Trophoblast cell (in vitro differentiated cells and primary cell): ENCODE measurements at places on chromosomes 7 and 10.

- no peak for DNase-seq
Measured at GRCh38 chr7:96246919-96247318, 75.0 kb downstream of the SLC25A13 start.

- DNase-seq: no peak
Measured at GRCh38 chr10:1115607-1115955, 59.4 kb downstream of the WDR37 start.

- no peak for DNase-seq
Measured at GRCh38 chr7:240146-240676, 47.8 kb downstream of the FAM20C start.

DNA sequence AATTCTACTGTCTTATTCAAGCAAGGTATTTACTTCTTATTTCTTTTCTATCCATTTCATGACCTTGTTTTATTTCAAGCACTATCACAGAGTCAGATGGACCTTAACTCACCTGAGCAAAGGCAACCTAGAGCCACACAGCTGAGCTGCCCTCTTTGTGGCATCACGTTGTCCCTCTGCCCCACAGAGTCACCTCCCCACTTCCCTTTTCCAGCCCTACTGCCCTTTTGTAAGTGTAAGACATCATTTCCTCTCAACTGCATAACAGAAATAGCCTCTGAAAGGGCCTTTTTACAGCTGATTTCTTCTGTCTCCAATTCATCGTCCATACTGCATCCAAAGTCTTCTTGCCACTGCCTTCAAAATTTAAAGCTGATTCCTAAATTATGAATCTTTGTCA lies 946.0 kb downstream of the NRG3 start:
- no peak for DNase-seq

DNA sequence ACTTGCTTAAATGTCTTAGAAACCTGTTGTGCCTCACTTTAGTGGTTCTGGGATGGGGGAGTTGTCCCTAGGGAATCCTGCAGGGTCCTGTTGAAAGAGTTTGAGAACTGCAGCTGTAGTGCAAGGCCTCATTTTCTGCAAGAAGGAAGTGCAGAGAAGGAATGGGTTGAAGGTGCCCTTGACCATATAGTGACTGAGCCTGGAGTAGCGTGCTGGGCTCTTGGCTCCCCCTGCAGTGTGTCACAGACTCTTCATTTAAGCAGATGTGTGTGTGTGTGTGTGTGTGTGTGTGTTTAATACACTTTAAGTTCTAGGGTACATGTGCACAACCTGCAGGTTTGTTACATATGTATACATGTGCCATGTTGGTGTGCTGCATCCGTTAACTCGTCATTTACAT lies 92.2 kb downstream of the GRK5 start:
- no peak for DNase-seq

- no peak for DNase-seq
Measured at GRCh38 chr7:121305109-121305508, 23.7 kb upstream of the WNT16 start.

GRCh38 chr7:55140221-55140940 lies 121.6 kb downstream of the EGFR start:
- DNase-seq: no peak

DNA sequence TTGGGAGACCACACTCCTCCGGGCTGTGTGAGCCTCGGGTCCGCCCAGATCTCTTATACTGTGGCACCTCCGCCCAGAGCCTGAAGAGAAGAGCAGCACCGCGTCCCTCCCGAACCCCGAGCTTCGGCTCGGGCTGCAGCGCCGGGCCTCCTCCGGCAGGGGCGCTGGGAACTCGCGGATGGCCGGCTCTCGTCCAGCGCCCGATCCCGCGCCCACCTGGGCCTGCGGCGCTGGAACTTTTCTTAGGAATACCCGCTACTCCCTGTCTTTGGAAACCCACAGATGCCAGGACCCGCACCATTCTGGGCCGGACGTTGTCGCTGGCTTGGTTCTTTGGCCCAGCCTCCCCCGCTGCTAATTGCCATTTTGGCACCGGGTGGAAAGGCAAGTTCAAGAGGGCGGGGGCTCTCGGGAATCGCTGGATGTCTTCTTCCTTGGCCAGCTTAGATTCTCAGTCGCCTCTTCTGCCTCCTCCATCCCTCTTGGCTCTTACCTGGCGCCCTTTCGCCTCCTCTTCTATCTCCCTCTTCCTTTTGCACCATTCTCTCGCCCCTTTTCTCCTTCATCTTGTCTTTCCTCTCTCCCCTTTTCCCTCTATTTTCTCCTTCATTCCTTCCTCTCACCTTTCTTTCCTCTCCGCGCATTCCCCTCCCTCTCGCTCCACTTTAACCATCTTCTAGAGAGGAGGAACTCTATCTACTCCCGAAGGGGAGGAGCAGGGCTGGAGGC lies 2.1 kb upstream of the SORCS3 start:
- DNase-seq: no peak

DNA sequence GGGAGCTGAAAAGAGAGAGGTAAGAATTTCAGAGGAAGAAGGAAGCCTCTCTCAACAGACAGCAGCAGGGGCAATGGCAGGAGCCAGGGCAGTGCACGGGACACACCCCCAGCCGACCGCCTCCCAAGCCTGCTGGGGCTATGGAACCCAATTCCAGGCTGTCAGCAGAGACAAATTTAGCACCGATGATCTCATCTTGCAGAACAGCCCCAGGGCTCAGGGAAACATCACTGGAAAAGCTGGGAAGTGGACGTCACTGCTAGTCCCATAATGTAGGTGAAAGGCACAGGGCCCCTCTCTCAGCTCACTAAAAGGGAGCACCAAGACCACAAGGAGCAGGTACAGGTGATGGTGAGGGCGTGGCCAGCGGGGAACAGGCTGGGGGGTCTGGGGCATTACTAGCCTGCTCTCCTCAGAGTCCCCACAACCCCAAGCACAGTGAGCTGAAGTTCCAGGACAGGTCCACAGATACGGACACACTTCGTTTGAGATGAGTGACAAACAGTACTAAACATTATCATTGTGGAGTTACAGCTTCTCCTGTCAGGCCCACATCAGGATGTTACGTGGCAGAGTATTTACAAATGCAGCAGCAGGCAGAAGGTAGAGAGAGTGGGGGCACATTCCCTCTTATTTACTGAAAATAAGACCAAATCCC lies 103.7 kb downstream of the PLXNA4 start:
- DNase-seq: peak; percentile 41

DNA sequence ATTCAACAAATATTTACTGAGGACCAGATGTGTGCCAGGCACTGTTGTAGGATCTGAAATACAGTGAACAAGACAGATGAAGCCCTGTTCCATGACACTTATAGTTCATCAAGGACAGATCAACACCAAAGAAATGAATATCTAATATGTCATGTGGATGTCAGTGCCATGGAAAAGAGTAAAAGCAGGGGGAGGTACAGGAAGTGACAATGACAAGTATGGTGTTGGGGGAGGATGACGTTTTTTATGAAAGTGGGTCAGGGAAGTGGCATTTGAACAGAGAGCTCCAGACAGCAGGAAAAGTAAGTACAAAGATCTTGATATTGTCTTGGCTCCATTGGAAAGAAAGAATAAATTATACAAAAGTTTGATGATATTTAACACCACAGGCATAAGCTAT lies 7.0 kb upstream of the SFMBT2 start:
- no peak for DNase-seq

DNA sequence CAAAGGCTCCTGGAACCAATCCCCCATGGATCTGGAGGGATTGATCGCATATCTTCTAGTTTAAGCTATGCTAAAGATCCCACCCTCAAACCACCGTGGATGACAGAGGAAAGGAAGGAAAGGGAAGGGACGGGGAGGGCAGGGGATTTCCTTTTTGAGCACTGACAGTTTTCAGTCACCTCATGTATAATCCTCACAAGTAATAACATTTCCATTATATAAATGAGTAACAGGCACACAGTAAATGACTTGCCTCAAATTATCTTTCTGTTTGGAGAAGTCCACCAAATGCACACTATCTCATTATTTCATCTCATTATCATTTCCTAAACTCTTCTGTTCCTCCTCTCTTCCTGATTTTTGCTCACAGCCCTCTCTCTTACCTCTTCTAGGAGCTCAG lies 127.1 kb upstream of the AOAH start:
- DNase-seq: no peak

DNA sequence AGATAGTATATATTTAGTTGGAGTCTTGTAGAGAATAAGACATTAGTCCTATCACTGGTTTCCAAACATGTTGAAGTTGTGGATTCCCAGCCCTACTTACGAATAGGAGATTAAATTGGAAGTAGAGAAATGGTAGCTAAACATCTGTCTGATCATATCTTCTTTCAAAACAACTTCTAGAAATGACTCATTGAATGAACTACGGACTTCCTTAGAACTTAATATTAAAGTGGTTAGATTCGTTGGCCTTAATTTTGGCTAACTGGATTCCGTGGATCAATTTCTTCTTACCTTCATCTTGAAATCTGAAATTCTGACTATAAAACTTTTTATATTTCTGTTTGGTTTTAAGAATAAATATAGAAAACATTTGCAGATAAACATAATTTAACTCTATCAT lies 3.4 kb downstream of the PHF14 start:
- DNase-seq: no peak

DNA sequence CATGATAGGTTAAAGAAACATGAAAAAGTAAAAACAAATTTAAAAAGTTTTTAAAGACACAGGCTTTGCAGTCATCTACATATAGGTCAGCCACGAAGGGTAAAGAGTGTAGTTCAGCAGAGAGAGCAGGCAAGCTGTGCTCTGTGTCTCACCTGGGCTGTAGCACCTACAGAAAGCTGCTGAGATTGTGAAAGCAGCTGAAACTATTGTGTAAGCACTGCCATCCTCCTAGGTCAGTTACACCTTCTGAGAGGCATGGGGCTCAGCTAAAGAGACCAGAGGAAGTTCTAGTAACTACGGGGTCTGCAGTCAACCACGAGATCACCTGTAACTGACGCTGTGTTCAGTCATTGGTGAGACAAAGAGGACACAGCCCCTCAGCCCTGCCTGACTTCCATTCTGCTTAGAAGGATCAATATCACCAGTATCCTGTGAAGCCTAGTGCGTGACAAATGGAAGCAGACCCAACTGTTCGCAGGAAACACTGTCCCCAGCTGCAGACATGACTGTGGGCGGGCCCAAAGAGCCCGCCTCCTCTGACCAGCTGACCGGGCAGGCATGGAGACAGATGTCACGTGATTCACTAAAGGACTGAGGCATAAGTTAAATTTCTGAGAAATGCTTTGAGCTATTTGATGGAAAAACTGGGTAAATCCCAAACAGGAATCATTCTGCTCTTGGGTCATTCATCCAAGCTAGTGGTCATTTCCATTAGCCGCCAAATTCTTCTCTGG lies 87.9 kb downstream of the EBF3 start:
- no peak for DNase-seq

DNA sequence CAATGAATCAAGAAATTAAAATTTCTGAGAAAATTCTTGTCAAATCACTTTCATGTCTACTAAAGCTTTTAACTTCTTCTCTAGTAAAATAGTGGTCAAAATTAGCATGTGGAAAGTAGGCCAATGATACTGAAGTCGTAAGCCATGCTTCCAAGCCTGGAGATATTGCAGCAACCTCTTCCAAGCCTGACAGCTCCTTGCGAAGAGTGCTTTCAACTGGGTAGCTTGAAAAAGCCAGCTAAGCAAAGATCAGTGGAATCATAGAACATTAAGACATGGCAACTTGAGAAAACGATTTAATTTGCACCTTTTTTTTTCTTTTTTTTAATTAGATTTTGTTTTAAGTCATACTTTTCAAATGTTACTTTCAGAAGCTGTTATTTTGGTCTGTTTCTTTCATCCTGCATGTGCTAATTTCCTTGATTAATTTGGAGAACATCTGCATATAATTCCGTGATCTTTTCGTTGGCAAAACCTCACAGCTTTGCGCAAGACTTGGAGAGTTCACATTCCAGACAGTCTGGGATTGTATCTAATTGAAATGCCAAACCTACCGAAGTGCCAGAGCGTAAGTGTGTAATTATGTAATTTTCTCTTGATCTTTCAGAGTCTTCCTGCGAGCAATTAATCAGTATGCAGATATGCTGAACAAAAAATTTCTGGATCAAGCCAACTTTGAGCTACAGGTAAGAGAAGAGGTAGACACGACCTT lies 142.2 kb upstream of the INSYN2A start:
- DNase-seq: peak; percentile 67

DNA sequence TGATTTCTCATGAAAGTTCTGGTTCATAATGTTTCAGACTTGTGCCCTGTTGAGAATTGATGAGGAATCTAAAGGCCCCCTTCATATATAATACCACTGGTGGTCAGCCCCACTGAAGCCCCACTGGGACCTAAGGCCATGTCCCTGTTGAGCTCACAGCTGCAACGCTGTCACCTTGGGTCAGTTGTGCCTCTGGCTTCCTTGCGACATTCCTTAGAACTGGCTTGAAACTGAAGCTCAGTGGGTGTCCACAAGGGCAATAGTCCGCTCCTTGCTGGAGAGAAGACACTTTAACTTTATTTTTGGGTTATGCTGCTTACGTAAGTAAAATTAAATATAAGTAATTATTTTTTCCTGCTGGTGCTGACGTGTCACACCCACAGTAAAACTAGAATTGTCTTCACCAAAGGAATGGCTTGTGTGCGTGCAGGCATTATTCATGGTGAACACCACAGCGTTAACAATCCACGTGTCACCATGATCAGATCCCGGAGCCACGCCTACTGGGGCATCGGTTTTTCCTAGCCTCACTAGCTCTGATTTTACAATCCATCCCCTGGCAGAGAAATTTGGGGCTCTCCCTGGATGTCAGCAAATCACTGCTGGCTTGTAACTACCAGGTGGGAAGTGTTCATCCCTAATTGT lies 66.5 kb downstream of the BICC1 start:
- DNase-seq: no peak

DNA sequence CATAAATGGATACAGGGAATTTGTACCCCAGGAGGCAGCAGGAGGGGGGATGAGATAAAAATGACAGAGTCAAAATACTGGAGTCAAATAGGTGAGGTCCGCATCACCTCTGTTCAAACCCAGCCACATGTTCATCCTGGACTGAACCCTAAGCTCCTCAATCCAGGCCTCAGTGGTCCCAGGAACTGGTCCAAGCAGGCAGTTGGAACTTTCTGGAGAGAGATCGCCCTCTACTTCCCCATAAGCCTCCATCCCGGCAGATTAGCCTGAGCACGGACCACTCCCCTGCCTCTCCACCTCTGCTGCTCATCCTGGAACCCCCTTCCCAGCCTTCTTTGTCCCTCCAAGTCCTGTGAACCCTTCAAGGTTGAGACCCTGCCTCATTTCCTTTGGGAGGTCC lies 959.7 kb upstream of the ZNF722 start:
- DNase-seq: no peak

DNA sequence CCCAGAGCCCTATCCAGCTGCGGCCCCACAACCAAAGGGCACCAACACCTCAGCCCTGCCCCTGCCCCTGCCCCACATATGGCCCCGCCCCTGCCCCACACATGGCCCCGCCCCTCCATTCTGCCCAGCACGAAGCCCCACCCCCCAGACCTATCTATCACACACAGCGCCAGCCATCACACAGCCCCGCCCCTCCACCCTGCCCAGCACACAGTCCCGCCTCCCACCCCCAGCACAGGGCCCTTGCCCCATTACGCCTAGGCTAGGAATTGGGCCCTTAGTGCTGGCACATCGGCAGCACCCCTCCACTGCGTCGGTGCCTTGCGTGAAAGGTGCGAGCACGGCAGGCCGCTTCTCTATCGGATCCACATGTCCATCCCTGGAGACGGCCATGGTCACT lies 126.8 kb downstream of the MAD1L1 start:
- no peak for DNase-seq

- DNase-seq: no peak
Measured at GRCh38 chr10:124698545-124699469, 45.4 kb downstream of the FAM53B start.
